GM23248 (cell line): ENCODE measurements at places on chromosomes 2 and 18.
A peak's percentile ranks its signal among the peaks of the same experiment; 100 is the strongest.

DNA sequence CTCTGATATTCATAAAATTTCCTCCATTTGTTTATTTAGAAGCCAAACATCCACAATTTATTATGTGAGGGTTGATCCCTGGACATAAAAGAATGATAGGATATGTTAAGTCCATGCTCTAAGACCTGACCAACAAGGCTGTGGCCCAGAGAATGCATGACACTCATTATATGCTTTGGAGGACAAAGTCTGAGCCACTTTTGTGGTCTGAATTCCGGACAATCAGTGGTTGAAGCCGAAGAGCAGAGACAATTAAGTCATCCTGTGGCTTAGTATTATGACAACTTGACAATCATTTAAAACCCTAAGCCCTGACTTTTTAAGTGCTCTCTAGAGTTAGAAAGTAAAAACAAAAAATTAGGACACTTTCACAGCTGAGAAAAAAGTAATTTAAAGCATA, 483.3 kb downstream of the PLCL1 start:
- peak; percentile 14 for DNase-seq

DNA sequence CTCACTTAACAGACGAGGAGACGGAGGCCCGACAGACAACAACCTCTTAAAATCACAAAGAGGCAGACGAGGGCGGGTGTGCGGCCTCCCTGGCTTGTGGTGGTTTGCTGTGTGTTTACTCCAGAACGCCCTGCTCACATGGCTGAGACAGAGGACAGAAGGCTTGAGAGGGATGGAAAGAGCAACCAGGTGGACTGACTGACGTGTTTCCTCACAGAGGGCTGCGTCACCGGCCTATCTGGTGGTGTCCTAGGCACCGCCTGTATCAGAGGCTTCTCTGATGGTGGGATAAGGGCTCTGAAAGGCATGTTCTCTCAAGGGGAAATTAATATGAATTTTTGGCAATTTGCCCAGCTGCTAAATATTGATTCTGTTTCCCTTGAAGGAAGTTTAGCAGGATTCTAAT, 47.0 kb upstream of the RALBP1 start:
- DNase-seq = no peak

GRCh38 chr2:147382322-147382948, 462.4 kb upstream of the ACVR2A start:
- DNase-seq = no peak

GRCh38 chr2:167933097-167933814, 314.1 kb downstream of the STK39 start:
- no peak for DNase-seq

GRCh38 chr18:36580266-36580665, 248.5 kb downstream of the TPGS2 start:
- peak; percentile 78 for DNase-seq

DNA sequence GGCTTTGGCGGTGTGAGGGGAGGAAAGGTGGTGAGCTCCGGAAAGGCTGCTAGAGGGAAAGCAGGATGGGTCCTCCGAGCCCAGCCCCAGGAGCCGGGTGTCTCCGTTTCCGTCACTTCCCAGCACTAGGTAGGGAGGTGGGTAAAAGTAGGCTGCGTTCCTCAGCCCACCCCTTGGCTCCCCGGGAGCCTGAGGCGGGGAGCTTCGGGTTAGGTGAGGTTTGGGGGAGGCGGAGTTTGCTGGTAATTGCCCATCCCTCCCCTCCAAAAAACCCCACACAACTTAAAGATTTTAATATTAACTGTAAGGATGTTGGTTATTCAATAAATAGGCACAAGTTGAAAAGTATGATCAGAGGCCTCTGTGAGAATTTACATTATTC, 552 bp upstream of the ATF2 start:
- no peak for DNase-seq

GRCh38 chr2:16726577-16726976, 60.9 kb upstream of the CYRIA start:
- no peak for DNase-seq

GRCh38 chr2:10608273-10608672, 81.5 kb downstream of the NOL10 start:
- no peak for DNase-seq

DNA sequence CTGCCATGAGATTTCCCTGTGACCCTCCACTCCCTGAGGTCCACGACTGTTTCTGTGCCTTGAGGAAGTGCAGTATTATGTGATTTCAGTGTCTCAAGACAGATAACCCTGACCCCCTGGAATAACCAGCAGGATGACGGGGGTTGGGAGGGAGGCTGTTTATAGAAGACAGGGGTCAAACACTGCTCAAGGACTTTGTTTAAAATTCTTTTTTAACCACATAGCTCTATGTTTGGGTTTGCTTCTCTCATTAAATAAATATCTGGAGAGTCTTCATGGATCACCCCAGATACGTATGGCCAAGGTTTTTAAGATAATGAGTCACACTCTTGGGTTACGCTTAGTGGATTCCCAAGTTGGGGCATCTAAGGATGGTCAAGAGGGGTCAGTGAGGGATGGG, 523.8 kb upstream of the TNP1 start:
- DNase-seq = no peak

DNA sequence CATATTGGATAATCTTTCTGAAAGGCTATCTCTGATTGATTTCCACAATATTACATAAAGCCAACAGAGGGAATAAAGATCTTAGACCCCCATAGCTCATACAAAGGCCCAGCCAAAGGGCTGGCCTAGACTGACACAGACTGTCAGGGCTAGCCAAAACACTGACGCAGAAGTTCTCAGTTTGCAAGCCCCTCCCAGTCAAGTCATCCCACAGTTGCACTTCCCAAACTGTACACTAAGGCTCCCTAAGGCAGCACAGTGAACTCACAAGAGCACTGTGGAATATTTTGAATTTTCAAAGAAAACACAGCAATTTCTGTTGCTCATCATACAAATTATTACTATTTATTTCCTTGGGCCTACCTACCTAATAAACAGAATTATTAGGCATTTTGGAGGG, 244.9 kb downstream of the SP3 start:
- DNase-seq = peak; percentile 73

DNA sequence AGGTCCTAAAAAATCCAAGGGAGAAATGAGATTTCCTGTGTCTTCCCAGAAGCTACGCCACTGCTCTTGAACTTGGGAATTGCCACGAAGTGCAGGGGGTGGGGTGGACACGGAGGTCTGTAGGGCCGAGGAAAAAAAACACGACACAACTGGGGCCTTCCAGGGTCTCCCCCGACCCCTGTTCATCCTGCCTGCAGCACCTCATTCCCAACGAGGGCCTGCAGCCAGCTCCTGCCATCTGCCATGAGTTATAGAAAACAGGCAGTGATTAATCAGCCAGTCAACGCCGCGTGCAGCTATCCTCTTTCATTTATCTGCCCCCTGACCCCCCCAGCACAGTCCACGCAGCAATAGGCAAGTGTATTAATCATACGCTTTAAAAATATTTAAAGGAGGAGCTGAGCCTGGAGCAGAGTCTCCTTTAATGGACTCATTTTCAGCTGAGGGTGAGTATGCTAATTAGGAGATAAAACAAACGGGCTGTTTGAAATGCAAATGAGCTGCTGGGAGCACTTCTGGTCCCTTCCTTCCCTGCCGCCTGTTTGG, 209.9 kb downstream of the TFCP2L1 start:
- DNase-seq = peak; percentile 92

DNA sequence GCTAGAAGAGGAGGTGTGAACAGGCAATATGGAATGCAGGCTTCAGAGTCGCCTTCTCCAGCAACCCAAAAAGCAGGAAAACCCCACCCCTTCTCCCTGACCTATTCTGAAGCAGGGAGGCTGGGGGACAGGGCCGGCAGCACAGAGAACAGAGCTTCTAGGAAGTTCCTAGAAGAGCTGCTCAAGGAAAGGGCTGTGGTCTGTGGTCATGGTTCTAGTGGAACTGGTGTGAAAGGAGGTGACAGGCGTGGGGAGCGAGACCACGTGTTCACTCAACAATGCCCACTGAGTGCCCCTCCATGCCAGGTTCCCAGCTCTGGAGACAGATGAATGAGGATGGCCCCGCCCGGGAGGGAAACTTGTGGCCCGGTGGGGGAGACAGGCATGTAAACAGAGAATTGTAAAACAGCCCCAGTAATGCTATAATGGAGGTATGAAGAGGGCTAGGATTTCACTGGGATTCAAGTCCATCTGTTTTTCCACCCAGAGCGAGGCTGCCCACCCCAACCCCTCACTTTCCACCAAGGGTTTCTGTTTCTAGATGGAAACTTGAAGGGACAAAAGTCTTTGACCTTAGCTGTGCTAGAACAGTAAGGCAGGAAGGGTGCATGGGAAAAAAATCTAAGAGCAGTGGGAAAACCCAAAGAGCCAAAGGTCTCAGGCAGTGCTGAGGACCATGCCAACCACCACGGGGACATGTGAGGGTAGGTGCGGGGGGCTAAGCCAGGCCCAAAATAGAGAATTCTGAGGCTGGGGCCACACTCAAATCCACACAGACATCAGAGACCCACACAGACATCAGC, 71.8 kb downstream of the TNS1 start:
- peak; percentile 42 for DNase-seq

GRCh38 chr2:222797261-222797660, 63.6 kb upstream of the ACSL3 start:
- DNase-seq = peak; percentile 61

- peak; percentile 58 for DNase-seq
Measured at GRCh38 chr2:45497355-45497754, 113.7 kb downstream of the SRBD1 start.
